Type B pancreatic cell (in vitro differentiated cells): ENCODE measurements at places on chromosomes 5 and 9.

DNA sequence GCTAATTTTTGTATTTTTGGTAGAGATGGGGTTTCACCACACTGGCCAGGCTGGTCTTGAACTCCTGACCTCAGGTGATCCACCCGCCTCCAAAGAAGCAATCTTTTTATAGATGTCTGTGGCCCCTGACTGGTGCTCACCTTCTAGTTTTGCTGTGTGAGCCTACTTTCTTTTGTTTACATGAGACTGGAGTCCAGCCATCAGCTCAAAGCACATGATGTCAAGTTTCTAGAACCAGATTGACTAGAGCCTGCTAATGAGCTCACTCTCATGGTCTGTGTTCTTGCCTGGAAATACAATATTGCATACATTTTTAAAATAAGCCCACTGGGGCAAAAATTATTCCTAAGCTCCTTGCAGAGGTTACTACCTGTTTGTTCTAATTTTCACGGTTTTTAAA lies 102.9 kb upstream of the PIK3R1 start:
- peaks cover 9% of the 10 kb centered on the region for H3K27me3 ChIP-seq
- H3K36me3 ChIP-seq = no peaks in the 10 kb centered on the region
- H3K27ac ChIP-seq = no peak overlapping the region
- no peak overlapping the region for H3K4me3 ChIP-seq

DNA sequence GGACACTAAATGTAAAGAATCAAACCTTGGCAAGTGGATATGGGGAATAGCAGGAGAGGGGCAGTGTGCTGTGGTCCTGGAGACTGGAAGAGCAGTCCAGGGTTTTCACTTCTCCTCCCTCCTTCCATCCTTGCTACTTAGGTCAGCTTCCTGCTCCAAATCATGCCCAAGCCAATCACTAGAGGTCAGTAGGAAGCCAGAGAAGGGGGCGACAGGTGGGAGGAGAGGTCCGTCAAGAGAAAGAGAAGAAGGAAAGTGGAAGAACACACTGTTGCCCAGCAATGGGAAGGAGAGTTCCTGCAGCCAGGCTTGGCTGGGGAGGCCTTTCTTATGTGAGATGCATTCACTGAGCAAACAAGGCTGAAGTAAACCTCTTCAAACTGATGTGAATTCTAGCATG lies 289.6 kb downstream of the DTWD2 start:
- no peak overlapping the region for H3K4me3 ChIP-seq
- peaks cover 3% of the 10 kb centered on the region for H3K36me3 ChIP-seq
- H3K27ac ChIP-seq = no peak overlapping the region

DNA sequence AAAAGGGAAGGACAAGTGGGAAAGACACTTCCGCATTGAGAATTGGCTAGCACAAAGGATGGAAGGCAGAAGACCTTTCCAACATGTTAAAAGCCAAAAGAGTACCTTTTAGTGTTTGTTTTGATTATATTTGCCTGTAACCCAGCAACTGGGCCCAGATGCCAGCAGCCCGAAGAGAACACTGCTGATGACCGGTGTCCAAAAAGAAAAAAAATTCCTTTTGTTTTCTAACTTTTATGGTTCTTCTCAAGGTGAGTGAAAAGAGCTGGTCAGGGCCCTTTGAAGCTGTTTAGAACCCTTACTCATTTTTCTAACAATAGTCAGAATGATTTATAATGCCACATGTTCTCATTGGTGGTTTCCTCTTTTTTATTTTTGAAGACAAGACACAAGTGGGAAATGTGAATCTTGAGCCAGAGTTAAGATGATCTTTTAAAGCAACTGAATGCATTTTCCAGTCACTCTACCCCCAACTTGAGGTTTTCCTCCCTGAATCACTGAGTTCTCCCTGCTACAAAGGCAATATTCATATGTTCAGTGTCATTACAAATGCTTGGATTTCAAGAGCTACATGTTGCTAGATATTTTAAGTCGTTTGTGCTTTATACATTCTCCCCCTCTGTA lies 32.3 kb upstream of the ZNF462 start:
- no peaks in the 10 kb centered on the region for H3K27me3 ChIP-seq
- H3K36me3 ChIP-seq = no peaks in the 10 kb centered on the region
- H3K4me1 ChIP-seq = peaks cover 8% of the 10 kb centered on the region
- H3K4me3 ChIP-seq = no peak overlapping the region

DNA sequence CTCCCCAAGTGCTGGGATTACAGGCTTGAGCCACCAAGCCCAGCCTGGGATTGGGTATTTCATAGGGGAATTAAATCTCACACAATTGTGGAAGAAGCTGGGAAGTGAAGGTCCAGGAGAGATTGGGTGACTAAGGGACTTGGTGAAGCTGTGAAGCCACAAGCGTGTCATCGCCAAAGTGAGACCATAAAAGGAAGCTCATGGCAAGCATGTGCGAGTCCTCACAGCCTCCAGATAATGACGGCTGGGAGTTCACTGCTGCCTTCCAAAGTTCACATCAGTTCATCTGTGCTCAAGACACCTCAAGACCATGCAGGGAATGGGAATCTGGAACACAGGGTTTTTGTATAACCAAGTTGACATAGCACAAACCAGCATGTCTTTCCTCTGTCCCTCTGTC lies 210.6 kb downstream of the MARCHF11 start:
- no peaks in the 10 kb centered on the region for H3K27me3 ChIP-seq
- H3K27ac ChIP-seq = no peak overlapping the region
- no peaks in the 10 kb centered on the region for H3K4me1 ChIP-seq
- DNase-seq = no peak
- H3K36me3 ChIP-seq = no peaks in the 10 kb centered on the region
- no peak overlapping the region for H3K4me3 ChIP-seq

DNA sequence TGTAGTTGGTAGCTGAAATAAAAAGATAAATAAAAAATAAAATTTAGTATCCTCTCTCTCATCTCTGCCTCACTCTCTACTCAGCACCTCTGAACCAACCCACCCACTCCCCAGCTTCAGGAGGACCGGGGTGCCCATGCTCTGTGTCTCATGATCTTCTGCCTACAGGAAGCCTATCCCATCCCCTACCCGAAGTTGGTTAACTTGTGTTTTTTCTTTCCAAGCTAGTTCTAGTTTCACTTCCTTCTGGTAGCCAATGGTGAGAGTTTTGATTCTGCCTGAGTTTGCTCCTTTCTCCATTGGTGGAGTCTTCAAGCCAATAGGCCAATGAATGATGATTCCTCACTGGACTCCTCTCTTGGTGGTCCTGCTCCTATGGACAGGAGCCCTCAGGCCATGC lies 32.1 kb downstream of the SNX24 start:
- no peak overlapping the region for H3K27ac ChIP-seq
- no peak overlapping the region for H3K4me3 ChIP-seq
- no peaks in the 10 kb centered on the region for H3K27me3 ChIP-seq
- H3K36me3 ChIP-seq = peaks cover 6% of the 10 kb centered on the region

- H3K27me3 ChIP-seq = peaks cover 6% of the 10 kb centered on the region
- H3K4me1 ChIP-seq = no peaks in the 10 kb centered on the region
- no peak overlapping the region for H3K27ac ChIP-seq
- no peaks in the 10 kb centered on the region for H3K36me3 ChIP-seq
- H3K4me3 ChIP-seq = no peak overlapping the region
These were observed 228.4 kb downstream of the TENT4A start for GRCh38 chr5:6941631-6942030.

DNA sequence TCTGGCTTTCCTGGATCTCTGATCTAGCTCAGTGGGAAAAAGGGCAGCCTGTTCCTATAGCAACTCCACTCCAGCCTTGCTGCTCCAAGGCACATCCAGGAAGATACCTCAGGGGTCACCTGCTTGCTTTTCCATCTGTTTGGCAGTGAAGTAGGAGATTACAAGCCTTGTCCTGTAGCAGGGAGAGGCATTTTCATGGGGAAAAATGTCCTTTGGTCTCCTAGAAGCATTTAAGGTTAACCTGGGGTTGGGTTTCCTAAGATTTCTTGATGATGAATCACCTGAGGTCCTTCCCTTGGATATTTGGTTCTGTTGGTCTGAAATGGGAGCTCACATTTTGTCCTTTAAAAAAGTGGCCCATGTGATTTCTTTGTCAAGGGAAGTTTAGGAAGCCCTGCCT lies 1.5 kb upstream of the TMEM174 start:
- peaks cover 18% of the 10 kb centered on the region for H3K27me3 ChIP-seq
- no peaks in the 10 kb centered on the region for H3K36me3 ChIP-seq
- no peak for DNase-seq
- no peak overlapping the region for H3K4me3 ChIP-seq
- no peaks in the 10 kb centered on the region for H3K4me1 ChIP-seq

GRCh38 chr9:33041432-33042188 lies 16.5 kb downstream of the DNAJA1 start:
- H3K36me3 ChIP-seq = peaks cover 17% of the 10 kb centered on the region
- H3K4me1 ChIP-seq = peaks cover 17% of the 10 kb centered on the region
- DNase-seq = no peak
- H3K4me3 ChIP-seq = no peak overlapping the region
- H3K27ac ChIP-seq = no peak overlapping the region
- no peaks in the 10 kb centered on the region for H3K27me3 ChIP-seq

DNA sequence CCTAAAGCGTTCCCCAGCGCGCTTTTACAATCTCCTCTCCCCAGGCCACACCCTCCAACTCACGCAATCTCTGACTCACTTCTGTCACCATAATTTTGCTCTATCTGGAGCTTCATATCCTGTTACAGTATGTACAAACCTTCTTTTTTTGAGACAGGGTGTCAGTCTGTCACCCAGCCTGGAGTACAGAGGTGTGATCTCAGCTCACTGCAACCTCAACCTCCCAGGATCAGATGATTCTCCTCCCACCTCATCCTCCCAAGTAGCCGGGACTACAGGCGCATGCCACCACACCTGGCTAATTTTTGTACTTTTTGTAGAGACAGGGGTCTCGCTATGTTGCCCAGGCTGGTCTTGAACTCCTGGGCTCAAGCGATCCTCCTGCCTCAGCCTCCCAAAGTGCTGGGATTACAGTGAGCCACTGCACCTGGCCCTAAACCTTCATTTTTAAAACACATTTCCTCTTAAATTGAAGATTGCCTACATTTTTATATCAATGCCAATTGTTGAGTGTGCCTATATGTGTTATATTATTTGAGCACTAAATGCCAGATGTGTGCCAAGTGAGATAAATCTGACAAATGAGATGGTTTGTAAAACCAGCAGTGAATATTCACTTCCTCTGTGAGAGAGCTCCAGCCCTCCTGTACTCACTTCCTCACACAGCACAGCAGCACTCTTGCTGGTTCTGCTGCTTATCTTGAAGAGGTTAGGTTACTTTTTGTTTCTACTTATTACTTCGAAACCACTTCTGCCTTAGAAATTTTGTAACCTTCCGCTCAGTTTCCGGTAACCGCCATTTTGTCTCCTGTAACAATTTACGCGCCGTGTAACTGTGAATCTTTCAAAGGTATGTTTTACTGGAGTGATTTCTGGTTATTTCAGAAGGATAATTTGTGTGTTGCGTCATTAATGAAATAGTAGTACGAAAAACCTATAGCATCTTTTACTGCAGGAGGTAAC lies 57.9 kb downstream of the DOCK8 start:
- H3K4me1 ChIP-seq = no peaks in the 10 kb centered on the region
- DNase-seq = no peak
- no peaks in the 10 kb centered on the region for H3K27me3 ChIP-seq
- no peak overlapping the region for H3K27ac ChIP-seq
- no peak overlapping the region for H3K4me3 ChIP-seq

DNA sequence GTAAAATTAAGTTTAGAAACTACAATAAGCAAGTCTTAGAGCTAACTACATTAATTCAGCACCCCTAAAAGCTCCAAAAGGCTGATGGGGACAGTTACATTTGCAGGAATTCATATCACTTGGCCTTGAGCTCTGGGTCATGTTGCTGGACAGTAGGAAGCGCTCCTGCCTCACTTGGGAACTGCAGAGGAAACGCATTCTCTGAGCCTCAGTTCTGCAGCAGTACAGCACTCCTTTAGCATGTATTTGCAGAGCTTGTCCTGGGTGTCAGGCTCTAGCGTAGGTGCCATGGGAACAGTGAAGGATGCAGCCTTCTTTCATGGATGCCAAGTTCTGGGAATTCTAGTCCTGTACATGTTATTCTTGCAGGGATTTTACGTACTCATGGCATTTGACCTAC lies 710.4 kb downstream of the IRX1 start:
- no peaks in the 10 kb centered on the region for H3K36me3 ChIP-seq
- H3K4me3 ChIP-seq = no peak overlapping the region
- H3K27me3 ChIP-seq = peaks cover 11% of the 10 kb centered on the region
- H3K4me1 ChIP-seq = no peaks in the 10 kb centered on the region
